Stimulated activated CD8-positive, alpha-beta memory T cell treated with anti-CD3 and anti-CD28 coated beads, Interleukin-4, amount 100 ng/mL, for 24 hours (primary cell): ENCODE measurements at places on chromosomes 16 and 17.
A peak's percentile ranks its signal among the peaks of the same experiment; 100 is the strongest.

DNA sequence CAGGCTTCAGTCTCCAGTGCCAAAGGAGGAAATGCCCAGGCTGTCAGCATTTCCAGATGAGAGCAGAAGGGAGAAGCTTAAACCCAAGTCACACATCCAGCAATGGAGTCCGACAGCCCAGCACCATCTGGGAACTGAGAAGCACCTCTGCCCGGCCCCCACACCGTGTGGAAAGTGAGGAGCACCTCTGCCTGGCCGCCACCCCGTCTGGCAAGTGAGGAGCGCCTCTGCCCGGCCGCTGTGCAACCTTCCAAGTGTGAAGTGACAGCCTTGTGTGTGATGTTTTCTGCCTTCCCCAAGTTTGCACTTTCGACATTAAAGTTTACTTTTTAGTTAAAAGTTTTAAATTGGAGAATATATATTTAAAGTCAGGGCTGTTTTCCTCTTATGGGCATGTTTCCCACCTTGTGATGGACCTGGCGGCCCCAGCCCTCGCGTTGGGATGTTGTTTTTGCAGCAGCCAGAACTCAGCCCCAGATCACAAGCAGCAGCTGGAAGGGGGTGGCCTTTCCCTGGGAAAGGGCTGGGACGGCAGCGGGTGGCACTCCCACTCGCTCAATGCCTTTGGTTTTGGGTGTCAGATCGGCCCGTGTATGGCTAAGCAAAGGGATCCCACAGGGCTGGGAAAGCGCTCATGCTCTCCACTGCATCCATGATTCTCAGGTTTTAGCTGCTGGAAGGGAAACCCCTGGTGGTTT lies 7.2 kb downstream of the CCDC137 start:
- no peak for DNase-seq

DNA sequence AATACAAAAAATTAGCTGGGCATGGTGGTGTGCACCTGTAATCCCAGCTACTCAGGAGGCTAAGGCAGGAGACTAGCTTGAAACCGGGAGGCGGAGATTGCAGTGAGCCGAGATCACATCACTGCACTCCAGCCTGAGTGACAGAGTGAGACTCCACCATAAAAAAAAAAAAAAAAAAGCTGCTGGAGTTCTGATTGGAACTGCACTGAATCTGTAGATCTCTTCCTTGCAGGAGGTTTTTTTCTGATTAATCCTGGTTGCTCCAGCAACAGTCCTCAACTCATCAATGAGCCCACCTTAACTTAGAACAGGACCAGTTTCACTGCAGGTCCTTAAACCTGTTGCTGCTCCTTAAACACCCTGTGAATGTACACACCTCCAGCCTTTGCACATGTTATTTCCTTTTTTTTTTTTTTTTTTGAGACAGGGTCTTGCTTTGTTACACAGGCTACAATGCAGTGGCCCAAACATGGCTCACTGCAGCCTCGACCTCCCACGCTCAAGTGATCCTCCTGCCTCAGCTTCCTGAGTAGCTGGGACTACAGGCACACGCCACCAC lies 1.6 kb upstream of the ODAD4 start:
- DNase-seq: no peak

- DNase-seq: no peak
These were observed 245.1 kb downstream of the UTP18 start for GRCh38 chr17:51505450-51505849.

DNA sequence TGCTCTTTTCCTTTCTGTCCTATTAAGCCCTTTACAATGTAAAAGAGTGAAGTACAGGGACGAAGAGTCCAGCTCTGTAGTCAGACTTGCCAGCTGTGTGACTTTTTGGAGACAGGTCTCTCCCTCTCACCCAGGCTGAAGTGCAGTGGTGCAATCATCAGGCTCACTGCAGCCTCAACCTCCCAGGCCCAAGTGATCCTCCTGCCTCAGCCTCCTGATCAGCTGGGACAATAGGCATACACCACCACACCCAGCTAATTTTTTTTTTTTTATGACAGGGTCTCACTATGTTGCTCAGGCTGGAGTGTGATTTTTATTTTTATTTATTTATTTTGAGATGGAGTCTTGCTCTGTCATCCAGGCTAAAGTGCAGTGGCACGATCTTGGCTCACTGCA lies 7.1 kb upstream of the ITPRIPL2 start:
- DNase-seq: no peak

DNA sequence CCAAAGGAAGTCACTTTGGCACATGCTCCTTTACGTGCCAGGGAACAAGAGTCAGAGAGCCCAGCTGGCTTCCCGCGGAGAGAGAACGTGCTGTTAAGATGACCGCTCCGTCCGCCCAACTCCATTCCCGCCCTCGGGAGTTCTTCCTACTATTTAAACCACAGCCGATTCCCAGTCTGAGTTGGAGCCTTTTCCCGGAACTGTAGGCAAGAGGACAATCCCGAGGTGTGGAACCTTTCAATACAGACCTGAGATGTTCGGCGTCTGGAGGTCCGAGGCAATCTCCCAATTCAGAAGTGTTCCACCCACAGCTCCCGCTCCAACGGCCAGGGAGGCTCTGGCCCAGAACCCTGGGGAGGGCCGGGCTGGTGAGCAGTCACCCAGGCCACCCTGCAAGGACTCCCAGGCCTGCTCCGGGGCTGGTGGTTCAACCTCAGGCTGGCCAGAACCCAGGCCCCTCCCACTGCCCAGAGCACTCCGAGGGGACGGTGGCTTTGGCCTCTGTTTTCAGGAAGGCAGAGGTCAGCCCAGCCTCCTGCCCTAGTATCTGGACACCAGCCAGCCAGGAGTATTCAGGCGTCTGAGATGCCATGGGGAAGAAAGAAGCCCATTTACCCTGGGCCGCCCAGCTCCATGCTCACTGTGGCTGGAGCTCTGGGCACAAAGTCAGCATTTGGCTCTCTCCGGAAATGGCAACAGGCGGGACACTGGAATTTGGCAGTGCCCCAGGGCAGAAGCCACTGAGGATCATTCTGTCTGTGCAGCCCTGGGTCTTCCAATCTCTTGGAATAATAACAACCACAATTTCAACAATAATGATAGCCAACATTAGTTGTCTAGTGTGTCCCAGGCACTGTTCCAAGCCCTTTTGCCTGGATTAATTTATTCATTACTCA lies 21.4 kb downstream of the EMP2 start:
- DNase-seq: no peak

- no peak for DNase-seq
These were observed at the start of gene ST6GALNAC2 for GRCh38 chr17:76585649-76586593. ST6GALNAC2 (minus strand) TSS chr17:76585860; CDS start chr17:76585808, 52 bp downstream.

DNA sequence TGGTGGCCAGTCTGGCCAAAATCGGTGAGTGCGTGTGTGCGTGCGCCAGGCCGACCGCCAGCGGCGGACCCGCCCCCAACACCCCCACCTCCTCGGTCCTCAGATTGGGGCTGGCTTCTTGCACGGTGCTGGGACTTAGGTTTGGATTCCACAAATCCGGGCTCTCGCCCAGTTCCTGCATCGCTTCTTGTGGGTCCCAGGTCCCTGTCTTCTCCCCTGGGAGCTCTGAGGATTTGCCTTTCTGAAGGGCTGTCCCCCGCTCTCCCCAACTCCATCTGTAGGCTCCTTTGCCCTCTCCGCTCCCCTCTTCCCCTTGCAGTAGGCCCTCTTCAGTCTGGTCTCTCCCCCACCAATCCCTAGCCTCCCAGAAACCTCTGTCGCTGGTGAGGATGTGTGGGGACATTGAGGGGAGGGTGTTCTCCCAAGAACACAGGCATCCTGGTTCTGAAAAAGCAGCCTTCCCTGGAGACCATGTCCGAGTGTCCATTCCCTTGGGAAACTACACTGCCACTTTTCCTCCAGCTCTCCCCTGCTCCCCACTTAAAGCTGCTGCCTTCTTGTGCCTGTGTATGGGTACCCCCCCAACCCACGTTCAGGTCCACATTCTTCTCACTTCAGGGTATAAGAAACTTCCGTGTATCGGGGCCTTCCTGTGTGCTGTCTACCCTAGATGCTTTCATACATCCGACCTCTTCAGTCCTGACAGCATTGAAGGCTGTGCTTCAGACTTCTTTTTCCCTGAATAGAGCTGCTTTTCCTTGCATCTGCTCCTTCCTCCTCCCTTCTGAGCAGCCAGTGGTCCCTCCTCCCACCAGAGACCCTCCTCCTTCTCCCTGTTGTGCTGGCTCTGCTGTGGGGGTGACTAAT lies 632 bp downstream of the SLC9A5 start:
- DNase-seq: no peak

- no peak for DNase-seq
These were observed 75.0 kb downstream of the RPTOR start for GRCh38 chr17:80619535-80620235.

DNA sequence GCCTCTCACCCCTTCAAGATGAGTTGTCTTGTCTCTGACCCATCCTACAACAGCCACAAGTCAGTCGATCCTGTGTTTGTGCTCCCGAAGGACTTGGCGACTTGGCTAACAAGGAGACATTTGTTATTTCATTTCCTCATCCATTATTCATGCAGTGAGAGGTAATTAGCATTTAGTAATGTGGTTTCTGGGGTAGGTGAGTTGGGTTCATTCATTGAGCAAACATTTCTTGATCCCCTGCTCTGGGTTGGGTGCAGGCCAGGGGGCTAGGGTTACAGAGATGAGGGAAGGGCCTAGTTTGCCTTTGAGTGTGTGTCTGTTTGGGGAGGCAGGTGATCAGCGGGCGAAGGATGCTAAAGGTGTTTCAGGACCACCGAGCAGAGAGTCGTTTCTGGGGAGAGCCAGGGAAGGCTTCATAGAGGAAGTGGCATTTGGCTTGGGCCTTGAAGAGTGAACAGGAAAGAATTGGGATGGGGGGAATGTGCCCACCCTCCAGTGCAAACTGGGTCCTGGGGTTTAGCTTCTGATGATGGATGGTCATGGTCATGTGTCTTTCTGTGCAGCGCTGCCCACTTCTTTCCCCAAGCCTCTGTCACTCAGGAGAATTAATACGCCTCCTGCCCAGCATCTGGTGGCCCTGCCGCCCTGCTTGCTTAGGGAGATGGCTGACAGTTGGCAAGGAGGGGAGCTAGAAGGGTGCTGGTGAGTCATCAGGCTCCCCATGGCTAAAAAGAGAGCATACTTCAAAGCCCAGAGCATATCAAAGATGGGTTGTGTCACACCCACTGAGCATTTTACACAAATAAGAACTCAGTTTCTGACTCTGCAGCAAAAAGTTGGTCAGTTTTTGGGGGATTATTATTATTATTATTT lies 38.5 kb downstream of the MSI2 start:
- DNase-seq: peak; percentile 7

DNA sequence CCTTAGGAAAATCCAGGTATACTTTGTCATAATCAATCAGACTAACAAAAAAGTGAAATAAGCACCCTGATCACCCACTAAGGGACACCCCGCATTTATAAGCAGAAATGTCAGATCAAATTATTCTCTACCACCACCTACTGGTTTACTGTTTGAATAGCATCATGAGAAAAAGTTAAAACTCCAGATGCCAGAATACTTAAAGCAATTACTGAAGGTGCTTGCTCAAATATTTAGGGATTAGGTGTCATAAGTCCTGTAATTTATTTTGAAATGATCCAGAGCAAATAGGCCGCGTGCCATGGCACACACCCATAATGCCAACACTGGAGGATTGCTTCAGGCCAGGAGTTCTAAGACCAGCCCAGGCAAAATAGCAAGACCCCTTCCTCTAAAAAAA lies 2.3 kb downstream of the TOP2A start:
- DNase-seq: no peak

DNA sequence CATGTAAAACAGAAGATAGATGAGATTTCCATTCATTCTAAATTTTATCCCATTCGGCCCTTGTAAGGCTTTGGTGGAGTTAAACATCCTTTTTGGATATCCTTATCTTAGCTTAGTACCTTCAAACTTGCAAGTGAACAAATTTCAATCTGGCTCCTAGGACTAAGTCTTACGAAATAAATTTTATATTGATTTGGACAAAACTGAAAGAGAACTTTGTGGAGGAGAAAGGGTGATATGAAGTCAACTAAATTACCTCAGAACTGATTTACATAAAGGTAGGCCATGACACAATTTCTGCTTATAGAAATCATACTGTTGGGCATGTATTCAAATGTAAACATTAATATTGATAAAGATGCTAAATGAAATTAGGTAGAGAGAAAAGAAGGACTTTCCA lies 175.3 kb upstream of the C17orf78 start:
- DNase-seq: no peak

DNA sequence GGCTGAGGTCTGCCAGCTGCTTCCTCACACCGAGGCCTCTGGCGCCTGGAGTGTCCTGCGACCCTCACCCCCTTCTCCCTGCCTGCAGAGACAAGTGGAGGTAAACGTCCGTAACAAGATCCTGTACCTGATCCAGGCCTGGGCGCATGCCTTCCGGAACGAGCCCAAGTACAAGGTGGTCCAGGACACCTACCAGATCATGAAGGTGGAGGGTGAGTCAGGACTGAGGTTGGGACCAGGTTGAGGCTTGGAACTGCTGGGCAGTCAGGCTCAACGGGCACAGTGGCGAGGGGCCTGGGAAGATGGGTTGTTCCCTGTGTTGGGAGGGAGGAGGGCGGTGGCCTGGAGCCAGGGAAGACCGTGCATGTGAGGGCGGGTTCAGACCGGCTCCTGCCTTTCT lies 4.8 kb downstream of the HGS start:
- no peak for DNase-seq

DNA sequence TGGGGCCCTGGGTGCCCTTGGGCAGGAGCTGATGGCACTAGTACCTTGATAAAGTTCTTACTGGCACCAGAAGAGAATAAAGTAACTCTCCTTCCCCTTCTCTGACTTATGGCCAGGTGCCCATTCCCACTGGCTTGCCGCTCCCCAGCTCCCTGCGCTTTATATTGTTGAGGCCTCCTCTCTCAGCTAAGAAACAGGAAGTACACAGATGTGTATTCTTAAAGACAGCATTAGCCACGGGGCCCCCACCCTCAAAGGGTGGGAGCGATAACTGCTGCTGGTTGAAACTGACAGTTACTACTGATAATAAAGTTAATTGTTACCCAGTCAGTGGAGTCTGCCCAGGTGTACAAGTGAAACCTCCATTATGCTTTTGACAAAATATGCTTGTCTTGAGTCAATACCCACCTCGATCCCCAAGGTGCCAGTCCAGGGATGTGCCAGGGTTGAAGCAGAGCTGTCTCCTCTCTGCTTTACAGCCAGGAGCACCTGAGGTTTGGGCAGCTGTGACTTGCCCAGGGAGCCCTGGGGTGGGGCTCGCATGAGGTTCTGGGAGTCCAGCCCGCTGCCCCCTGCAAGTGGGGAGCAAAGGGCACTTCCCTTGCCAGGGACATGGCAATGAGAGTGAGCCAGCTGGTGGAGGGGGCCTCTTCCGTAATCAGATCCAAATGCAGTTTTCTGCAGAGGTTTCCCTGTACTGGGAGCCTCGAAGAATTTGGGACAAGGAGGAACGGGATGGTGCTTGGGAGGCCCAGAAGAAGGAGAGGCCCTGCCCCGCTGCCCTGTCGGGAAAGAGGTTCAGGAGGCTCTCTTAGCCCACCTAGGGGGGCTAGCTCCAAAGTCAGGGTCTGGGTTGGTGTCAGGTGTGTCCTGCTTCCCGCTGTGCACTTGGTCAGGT lies 5.4 kb upstream of the CLDN9 start:
- no peak for DNase-seq

DNA sequence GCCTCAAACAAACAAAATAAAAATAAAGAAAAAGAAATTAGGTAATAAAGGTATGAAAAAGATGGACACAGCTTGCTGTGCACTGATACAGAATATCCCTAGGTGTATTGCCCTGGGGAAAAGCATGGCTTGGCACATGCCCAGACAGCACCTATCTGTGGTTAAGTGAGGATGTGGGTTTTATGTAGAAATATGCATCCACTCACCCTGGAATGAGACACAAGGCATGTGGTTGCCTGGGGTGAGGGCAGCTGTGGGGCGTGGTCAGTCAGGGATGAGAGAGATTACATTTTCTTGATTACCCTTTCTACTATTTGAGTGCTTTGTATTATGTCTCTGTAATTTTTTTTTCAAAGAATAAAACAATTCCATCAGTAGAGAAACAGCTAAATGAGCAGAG lies 6.9 kb downstream of the PLLP start:
- no peak for DNase-seq

GRCh38 chr17:13973960-13974651 lies 95.2 kb upstream of the COX10 start:
- DNase-seq: no peak
